ENCODE measurements at places on chromosomes 5 and 9.

- DNase-seq: no peak
Measured at GRCh38 chr9:25964239-25964638, 286.0 kb upstream of the TUSC1 start.

DNA sequence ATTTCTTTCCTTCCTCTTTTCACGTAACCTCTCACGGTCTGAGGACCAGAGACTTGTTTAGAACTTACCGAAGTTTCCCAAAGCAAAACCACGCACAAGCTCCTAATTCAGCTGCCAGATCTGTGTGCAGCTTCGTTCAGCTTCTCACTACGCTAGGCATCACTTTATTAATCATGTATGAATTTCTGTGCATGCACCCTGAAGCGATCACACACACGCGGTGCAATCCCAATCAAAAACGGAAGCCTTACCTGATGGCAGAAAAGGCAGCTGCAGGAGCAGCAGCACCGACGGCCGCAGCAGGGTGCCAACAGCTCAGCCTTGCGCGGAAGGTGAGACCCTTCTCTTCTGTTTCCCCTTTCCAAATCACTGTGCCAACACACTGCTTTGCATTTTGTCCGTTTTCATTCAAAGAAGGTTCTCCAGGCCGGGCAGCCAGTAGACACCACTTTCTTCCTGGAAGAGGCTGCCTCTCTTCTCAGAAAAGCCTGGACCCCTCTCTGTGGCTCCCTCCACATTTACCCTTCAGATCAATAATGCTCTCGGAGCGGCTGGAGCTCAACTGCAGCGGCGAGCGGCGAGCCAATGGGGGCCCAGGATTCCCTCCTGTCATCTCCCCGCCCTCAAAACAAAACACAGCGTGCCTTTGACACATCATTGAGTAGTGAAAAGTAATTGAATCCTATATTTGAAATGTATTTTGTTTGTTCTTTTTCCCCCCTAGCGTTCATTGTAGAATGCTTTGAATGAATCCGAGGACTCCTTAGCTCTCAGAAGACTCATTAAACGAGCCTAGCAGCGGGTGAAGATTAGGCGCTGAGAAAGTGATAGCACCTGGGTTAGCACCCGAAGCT is at the start of gene CDH12:
Gene CDH12 (minus strand): TSS at position 538 of the 854 bp plus-strand sequence.
- DNase-seq: no peak

- DNase-seq: no peak
Measured at GRCh38 chr9:76166526-76166925, 227.7 kb downstream of the RFK start.

DNA sequence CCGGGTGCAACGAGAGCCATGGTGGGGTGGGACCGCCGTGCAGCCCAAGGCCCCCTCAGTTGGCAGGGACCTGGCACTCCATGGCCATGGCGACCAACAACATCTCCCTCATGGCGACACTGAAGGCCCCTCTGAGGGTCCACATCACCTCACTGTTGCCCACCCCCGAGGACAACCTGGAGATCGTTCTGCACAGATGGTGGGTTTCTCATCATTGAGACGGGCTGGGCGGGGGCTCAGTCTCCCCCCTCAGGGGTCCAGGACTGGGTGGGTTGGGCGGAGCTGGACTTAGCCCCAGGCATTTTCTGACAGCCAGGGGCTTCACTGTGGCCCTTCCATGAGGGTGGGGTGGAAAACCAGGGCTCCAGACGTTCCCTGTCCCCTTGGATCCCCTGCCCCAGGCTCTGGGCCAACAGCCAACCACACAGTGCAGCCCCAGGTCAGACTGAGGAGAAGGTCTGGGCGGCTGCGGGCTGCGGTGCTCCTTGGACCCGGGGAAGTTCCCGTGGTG is 734 bp downstream of the PAEP start:
- DNase-seq: no peak

GRCh38 chr5:42641336-42642005 is 115.1 kb upstream of the CCDC152 start:
- DNase-seq: no peak

DNA sequence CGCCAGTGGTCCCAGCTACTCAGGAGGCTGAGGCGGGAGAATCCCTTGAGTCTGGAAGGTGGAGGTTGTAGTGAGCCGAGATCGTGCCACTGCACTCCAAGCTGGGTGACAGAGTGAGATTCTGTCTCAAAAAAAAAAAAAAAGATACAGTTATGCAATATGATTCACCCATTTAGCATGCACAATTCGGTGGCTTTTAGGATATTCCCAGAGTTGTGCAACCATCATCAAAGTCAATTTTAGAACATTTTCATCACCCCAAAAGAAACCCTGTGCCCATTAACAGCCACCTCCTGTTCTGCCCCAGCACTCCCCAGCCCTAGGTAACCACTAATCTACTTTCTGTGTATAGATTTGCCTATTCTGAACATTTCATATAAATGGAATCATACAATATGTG is 4.3 kb upstream of the DHFR start:
- DNase-seq: no peak

DNA sequence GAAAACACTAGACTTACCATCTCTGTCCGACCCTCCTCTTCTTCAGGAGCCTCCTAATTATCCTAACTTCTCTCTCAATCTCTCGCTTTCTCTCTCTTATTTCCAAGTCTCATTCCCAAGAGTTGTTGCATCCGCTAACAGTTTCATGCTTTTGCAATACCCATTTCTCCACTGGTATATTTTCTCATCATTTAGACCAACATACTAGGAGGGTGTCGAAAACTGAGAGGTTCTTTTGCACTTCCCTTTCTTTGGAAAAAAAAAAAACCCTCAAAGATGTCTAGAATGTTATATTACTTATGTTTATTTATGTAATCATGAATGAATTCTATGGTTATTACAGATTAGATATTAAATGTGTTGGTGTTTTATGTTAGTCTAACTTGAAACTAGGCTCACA is 35.9 kb downstream of the SPZ1 start:
- DNase-seq: no peak

DNA sequence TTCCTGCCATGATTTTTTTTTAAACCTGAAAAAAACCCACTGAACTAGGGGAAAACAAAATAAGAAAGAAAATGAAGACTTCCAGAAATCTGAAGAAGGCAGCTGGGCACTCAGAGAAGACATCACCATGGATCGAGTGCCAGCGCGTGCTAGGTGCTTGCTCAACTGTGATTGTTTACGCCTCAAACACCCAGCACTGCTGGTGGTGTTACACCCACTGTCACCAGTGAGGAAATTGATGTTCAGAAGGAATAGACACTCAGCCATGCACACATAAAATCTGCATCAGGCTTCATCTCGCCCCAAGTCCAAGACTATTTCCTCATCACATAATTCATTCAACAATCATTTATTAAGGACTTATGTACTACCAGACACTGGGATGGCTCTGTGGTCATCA is 82.1 kb downstream of the HRH2 start:
- no peak for DNase-seq

DNA sequence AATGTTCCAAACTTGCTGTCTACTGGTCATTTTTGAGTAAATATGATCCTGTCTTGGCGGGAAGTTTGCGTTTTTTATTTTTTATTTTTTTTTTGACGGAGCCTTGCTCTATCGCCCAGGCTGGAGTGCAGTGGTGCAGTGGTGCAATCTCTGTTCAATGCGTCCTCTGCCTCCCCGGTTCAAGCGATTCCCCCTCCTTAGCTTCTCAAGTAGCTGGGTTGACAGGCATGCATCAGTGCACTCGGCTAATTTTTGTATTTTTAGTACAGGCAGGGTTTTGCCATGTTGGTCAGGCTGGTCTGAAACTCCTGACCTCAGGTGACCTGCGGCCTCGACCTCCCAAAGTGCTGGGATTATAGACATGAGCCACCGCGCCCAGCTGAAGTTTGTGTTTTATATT is 45.4 kb downstream of the FGF18 start:
- no peak for DNase-seq

DNA sequence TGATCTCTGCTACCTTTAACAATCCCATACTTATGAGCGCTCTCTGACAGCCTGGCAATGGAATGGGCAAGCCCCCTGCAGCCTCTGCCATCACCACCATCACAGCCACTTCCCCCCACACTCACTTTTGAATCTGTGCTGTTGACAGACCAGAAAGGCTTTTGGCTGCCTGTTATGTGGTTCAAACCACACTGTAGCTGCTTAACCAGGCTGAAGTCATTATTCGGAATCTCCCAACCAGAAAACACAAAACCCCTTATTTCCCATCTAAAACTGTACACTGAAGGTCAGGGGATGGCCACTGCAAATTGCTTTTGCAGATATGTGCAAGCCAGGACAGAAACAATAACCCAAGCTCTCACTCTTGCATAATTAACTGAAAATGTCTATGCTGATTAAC is 35.8 kb downstream of the PTCH1 start:
- DNase-seq: no peak

- no peak for DNase-seq
Measured at GRCh38 chr5:132224716-132225115, 2.9 kb downstream of the P4HA2 start.

- no peak for DNase-seq
Measured at GRCh38 chr5:20114526-20114925, 126.5 kb upstream of the CDH18 start.
